ENCODE measurements at places on chromosomes 5 and 9.

DNA sequence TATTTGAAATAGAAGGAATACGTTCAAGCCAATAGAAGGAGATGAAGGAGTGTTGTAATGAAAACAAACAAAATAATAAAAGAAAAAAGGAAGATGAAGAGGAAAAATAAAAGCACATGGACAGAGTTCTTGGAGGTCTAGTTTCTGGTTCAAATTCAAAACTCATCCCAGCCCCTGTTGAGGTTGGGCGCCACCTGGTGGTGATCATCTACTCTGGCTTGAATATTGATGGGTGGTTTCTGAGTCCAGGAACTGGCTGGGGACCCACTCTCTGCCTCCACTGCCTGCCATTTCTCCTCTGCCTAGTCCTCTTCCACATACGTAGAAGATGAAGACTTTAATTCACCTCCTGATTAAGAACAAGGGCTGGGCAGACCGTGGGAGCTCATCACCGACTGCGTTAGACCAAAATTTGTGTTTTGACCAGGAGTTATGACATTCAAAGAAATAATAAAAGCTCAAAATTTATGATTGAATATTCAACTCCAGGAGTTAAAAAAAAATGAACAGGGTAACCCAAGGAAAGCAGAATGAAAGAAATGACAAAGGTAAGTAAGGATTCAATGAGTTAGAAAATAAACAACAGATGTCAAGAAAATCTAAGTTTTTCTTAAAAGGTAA, 99.0 kb upstream of the SLC1A3 start:
- H3K4me1 ChIP-seq: peaks cover 4% of the 10 kb centered on the region
- H3K27me3 ChIP-seq: no peaks in the 10 kb centered on the region
- H3K36me3 ChIP-seq: no peaks in the 10 kb centered on the region
- no peak overlapping the region for H3K4me3 ChIP-seq
- DNase-seq: peak; percentile 91

- no peak for DNase-seq
- no peaks in the 10 kb centered on the region for H3K4me1 ChIP-seq
- no peak overlapping the region for H3K4me3 ChIP-seq
- H3K27me3 ChIP-seq: peaks cover 2% of the 10 kb centered on the region
Observed at GRCh38 chr9:13324988-13325387, 45.5 kb upstream of the MPDZ start.

DNA sequence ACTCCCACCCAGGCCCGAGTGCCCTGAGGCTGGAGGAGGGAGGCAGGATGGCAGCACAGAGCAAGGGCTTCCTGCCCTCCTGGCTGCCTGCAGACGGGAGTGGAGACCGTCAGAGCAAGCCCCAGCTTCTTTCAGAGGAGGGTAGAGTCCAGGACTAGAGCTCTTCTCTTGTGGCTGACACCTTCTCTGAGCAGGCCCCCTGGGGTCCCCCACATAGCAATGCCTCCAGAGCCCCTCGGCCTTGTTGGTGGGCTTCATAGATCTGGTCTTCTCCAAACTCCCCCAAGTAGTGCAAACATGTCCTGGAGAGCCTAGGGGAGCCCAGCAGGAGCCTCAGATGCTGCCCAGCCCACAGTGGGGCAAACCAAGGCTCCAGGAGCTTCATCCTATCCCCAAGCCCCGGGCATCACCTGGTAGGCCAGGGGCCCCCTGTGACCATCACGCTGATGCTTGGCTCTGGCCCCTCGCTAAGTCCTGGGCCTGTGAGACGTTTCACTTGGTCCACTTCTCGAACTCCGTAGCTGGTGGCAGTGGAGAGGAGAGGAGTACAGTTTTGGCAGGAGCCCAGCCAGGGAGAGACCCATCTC, 2.0 kb downstream of the MZB1 start:
- H3K4me3 ChIP-seq: no peak overlapping the region
- peaks cover 3% of the 10 kb centered on the region for H3K4me1 ChIP-seq
- no peaks in the 10 kb centered on the region for H3K36me3 ChIP-seq

DNA sequence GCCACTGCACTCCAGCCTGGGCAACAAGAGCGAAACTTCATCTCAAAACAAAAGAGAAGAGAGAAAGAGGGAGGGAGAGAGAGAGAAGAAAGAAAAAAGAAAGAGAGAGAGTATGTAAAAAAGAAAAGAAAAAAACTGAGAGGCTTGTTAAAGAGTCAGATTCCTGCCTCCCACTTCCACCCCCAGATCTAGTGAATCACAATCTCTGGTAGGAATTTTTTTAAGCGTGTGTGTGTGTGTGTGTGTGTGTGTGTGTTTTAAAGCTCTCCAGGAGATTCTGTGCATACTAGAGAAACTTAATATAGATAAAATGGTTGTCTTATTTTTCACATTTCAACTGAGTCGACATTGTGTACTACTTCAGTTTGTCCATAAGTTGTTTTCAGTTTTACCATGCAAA, 32.0 kb downstream of the SAR1B start:
- no peak for DNase-seq
- H3K36me3 ChIP-seq: no peaks in the 10 kb centered on the region
- no peaks in the 10 kb centered on the region for H3K4me1 ChIP-seq
- no peak overlapping the region for H3K27ac ChIP-seq
- no peaks in the 10 kb centered on the region for H3K27me3 ChIP-seq

DNA sequence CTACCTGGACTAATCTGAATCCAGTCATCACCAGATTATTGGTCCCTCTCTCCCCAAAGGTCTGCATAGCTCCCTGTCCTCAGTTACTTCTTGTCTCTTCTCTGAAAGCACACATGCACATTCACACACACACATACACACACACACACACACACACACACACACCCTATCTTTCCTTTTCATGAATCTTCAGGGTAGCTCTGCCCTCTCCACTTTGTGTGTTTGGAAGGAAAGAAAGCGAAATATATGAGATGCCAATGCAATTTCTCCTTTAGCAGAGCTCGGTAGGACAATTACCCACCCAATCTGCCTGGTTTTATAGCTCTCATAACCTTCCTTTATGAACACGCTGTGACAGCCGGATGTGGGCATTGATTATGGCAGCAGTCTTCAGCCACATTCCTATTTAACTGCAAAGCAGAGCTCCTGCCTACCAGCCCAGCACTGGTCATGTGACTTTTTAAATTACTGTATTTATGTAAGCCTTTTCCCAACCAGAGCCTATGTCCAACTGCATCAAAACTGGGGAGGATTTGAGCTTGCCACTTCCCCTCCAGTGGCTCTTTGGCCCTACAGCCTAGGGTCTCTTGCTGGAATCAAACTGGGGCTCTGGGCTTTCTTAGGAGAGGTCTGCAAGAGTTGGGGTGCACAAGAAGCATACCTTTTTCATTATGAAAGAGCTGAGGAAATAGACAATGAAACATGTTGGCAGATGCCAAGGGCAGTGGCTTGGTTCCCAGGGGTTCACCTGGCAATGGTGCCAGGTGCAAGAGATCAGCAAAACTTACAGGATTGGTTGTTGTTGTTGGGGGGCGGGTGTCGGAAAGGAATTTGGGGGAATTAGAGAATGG, 20.8 kb upstream of the MATR3 start:
- no peak for DNase-seq
- H3K36me3 ChIP-seq: no peaks in the 10 kb centered on the region
- H3K27ac ChIP-seq: peak overlapping the region; percentile 74
- peak overlapping the region; percentile 91 for H3K4me3 ChIP-seq

DNA sequence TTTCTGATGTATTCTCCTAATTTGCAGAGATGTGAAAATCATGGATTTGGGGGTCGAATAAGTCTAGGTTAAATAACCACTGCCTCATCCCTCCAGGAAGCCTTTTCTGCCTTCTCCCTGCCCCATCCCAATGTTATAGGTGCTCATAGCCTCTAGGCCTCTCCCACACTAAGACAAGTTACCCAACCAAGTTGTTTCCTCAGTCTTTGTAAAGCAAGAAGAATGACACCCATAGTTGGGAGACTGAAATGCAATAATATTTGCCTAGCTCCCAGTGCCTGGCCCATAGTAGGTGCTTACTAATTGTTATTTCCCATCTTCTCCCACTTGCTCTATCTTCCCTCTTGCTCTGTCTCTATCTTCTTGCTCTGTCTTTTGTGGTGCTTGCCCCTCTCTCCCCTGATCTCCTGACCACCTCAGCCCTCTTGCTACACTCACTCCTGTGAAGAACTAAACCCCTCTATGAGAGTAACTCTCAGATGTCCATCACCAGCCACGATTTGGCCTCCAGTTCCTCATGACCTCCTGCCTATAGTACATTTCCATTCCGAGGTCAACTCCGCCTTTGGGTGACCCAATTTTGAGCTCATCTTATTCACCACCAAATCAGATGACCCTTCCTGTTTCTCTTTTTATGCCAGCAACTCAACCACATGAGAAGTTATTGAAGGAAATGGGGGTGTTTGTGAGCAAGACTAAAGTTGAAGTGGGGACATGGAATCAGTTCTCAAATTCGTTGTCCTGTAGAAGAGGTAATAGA, 7.0 kb downstream of the AFAP1L1 start:
- DNase-seq: no peak
- H3K4me1 ChIP-seq: no peaks in the 10 kb centered on the region
- H3K4me3 ChIP-seq: no peak overlapping the region
- H3K27ac ChIP-seq: no peak overlapping the region
- no peaks in the 10 kb centered on the region for H3K36me3 ChIP-seq
- H3K27me3 ChIP-seq: peaks cover 2% of the 10 kb centered on the region

GRCh38 chr5:57246426-57246825, 72.6 kb downstream of the GPBP1 start:
- no peaks in the 10 kb centered on the region for H3K36me3 ChIP-seq
- H3K4me3 ChIP-seq: no peak overlapping the region
- H3K27me3 ChIP-seq: peaks cover 3% of the 10 kb centered on the region
- H3K4me1 ChIP-seq: no peaks in the 10 kb centered on the region
- no peak for DNase-seq

- H3K36me3 ChIP-seq: no peaks in the 10 kb centered on the region
- H3K4me1 ChIP-seq: no peaks in the 10 kb centered on the region
- H3K27ac ChIP-seq: no peak overlapping the region
- no peaks in the 10 kb centered on the region for H3K27me3 ChIP-seq
- no peak overlapping the region for H3K4me3 ChIP-seq
Observed at GRCh38 chr5:163259495-163259894, 177.9 kb upstream of the CCNG1 start.

- H3K27ac ChIP-seq: no peak overlapping the region
- H3K4me1 ChIP-seq: peaks cover 4% of the 10 kb centered on the region
- H3K36me3 ChIP-seq: no peaks in the 10 kb centered on the region
- no peaks in the 10 kb centered on the region for H3K27me3 ChIP-seq
- H3K4me3 ChIP-seq: no peak overlapping the region
- DNase-seq: no peak
Observed at GRCh38 chr5:161412792-161413191, 133.7 kb downstream of the GABRB2 start.

DNA sequence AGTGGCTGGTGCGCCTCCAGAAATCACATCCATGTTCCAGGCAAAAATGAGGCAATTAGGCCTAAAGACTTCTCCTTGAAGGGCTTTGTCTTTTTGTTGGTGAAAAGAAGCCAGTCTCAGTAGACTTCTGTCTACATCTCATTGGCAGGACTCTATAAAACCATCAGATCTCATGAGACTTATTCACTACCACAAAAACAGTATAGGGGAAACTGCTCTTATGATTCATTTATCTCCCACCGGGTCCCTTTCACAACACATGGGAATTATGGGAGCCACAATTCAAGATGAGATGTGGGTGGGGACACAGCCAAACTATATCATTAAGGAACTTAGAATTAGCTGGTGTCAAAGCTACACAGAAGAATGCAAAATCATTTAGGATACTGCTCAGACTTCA, 77.7 kb upstream of the SNX2 start:
- H3K4me1 ChIP-seq: no peaks in the 10 kb centered on the region
- H3K4me3 ChIP-seq: no peak overlapping the region
- no peaks in the 10 kb centered on the region for H3K36me3 ChIP-seq
- no peak for DNase-seq
- H3K27ac ChIP-seq: no peak overlapping the region

- H3K4me1 ChIP-seq: peaks cover 13% of the 10 kb centered on the region
- DNase-seq: no peak
- H3K4me3 ChIP-seq: no peak overlapping the region
- H3K27ac ChIP-seq: no peak overlapping the region
- no peaks in the 10 kb centered on the region for H3K36me3 ChIP-seq
- H3K27me3 ChIP-seq: no peaks in the 10 kb centered on the region
Observed at GRCh38 chr9:87140605-87141109, 193.4 kb upstream of the GAS1 start.

DNA sequence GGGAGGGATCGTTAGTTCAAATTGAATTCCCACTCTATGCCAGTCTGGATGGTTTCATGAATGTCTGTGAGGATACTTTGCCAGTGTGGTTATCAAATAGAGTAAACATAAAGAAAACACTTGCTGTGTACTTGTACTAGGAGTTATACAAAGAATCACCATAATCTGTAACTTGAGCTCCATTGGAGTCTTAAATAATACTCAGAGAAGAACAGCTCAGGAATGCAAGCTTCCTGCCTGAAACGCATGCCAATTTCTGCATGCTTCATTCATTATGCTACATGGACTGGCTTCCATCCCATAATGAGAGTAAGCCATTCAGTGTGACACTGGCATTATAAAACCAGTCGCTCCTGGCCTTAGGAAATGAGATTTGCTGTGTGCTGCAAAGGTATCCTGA, 351.4 kb downstream of the SEMA5A start:
- H3K4me3 ChIP-seq: no peak overlapping the region
- peaks cover 4% of the 10 kb centered on the region for H3K4me1 ChIP-seq
- no peak for DNase-seq

- H3K27ac ChIP-seq: no peak overlapping the region
- no peak overlapping the region for H3K4me3 ChIP-seq
- H3K27me3 ChIP-seq: peaks cover 2% of the 10 kb centered on the region
- DNase-seq: no peak
Observed at GRCh38 chr9:115006660-115007059, 76.3 kb upstream of the TNFSF8 start.

DNA sequence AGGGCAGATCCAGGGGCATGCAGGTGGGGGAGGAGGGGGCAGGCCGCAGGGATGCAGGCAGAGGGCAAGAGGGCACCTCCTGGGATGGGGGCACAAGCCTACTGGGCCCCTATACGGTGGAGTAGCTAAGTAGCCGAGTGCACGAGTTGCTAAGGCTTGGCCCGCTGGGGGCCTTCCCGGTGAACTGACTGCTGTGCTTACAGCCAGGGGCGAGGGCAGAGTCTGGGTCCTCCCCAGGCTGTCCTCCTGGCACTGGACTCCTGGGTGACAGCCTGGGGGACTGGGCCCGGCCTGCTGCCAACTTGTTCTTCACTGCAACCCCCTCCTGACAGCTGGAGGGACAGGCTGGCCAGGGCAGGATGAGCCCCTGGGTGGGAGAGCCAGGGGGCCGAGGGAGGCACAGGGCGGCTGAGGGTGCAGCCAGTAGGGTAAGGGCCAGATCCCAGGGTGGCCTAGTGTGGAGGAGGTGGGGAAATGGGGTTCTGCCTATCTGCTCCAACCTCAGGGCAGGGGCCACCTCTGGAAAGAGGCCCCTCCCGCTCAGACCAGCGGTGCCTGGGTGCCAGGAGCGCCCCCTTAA, 1.7 kb upstream of the EGFL7 start:
- peak; percentile 18 for DNase-seq
- peaks cover 3% of the 10 kb centered on the region for H3K27me3 ChIP-seq
- no peaks in the 10 kb centered on the region for H3K4me1 ChIP-seq
- no peak overlapping the region for H3K4me3 ChIP-seq
- no peaks in the 10 kb centered on the region for H3K36me3 ChIP-seq
